ENCODE measurements at places on chromosomes 2 and 18.

DNA sequence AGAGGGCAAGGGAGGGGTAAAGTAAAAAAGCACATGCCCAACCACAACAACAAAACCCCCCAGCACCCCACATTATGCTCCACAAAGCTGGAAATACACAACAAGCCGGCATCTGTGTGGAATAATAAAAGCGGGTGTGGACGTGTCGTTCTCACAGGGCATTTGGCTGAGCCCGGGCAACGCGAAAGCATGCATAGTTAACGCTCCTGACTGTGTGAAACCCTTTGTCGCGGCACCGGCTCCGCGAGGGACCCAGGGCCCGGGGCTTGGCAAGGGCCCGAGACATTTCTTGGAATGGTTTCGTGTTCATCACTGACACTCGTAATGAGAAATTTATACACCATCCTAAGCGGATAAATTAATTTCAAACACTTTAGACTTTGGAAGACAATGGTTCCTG lies 165.6 kb downstream of the INHBB start:
- DNase-seq: no peak

GRCh38 chr2:120857931-120858330 lies 122.3 kb downstream of the GLI2 start:
- no peak for DNase-seq

- DNase-seq: no peak
Measured at GRCh38 chr2:182554950-182555349, 128.1 kb upstream of the PDE1A start.

DNA sequence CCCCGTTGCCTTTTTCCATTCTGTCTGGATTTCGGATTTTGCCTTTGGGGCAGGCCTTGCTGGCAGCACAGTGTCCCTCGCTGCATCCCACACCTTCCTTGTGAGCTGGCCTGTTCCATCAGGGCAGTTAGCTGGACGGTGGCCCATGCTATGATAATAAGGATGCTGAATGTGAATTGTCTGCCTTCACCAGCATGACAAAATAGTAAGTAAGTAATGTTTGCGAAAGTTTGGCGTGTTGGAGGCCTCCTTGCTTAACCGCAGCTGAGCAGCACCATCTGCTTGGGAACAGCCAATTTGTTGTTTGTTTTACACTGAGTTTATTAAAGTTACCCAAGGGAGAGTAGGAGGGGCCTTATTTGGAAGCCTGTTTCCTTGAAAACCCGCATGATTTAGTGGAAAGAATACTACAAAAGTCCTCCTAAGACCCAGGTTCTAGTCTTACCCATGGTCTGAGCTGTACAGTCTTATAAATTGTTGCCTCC lies 469.7 kb upstream of the FANCL start:
- DNase-seq: no peak

Data from thoracic aorta (tissue), 2 donors.